Glutamatergic neuron (in vitro differentiated cells): ENCODE measurements at places on chromosomes 2 and 18.

DNA sequence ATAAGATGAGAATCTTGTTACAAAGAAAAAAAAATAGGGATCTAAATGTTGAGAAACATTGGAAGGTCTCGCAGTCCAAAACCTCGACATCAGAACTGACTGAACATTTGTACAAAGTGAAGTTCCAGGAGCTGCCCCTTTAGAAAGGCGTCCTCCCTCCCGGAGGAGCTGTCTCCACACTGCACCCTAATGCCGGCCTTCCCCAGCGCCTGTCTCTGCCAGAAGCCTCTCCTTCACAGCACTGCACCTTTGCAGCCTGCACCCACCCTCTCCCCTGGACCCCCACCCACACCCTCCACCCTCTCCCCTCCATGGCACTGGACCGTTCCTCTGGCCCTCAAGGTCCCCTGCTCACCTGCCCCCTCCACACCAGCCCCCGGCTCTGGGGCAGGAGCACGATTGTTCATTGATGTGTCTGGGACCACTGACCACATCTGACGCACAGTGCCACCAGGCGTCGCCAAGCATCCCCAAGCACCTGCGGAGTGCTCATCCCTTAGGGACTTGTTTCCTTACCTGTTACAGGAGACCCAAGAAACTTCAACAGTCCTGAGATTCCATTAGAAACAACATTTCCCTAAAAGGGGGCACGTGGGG, 90.3 kb upstream of the SNTG2 start:
- DNase-seq, result no peak

GRCh38 chr2:212488611-212489010, 50.0 kb downstream of the ERBB4 start:
- DNase-seq, result no peak

- no peak for DNase-seq
Observed at GRCh38 chr2:161090411-161090810, 69.8 kb upstream of the TANK start.

DNA sequence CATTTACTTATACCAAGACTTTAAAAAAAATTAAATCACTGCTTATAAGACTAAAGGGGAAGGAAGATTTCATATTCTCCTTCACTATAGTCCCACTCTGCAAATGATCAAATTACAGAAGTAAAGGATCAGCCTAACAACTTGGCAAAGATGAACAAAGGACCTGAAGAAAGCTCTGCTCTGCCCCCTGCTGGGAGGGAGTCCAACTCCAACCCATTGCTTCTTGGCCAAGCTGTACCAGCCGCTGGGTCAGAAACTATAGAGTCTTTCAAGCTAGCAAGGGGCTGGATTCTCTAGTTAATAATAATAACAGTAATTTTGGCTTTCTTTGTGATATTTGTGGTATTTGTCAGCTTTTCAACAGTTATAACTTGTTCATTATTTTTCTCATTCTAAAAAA, 927.0 kb upstream of the CRIM1 start:
- peak; percentile 74 for DNase-seq

DNA sequence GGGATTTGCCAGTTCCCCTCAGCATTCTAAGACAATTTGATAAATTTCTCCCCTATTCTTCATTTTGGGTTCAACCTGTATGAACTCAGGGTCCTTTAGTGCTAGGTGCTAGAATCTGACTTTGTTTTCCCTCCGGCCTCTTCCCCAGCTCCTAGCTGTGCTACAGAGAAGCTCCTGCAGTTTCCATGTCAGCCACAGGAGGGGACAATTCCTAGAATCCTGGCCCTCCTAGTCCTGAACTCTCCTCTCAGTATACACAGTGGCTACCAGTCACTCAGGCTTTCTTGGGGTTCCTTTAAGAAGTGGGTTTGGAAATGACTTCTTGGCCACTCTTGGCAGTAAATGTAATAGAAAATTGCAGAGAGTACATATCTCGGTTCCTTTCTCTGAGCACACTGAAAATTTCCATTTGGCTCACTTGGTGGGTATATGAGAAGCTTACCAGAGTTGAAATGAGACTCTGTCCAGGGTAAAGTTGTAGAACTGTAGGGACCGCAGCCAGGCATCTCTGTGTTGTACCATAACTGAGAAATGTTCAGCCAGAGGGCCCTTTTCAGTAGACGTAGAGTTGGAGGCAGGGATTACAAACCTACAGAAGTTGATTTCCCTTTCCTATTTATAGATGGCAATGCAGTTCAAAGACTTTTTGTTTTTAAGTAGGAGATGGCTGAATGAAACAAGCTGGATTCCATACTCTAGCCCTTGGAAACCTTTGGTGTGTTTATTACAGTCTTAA, 5.0 kb upstream of the CHST10 start:
- peak; percentile 71 for DNase-seq

DNA sequence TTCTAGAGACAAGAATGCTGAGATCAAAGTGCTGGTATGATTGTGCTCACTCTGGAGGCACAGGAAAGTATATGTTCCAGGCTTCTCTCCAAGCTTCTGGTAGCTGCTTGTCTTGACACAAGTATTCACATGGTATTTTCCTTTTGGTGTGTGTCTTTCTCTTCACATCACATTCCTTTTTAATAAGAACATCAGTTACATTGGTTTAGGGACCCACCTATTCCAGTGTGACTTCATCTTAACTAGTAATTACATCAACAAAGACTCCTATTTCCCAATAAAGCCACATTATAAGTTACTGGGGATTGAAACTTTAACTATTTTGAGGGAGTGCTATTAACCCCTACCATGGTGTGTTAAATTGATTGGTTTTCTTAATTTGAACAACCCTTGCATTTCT, 119.1 kb downstream of the FSIP2 start:
- no peak for DNase-seq

GRCh38 chr2:217269701-217270484, 410.0 kb upstream of the TNP1 start:
- DNase-seq, result no peak

- no peak for DNase-seq
Observed at GRCh38 chr2:102206666-102207341, 20.0 kb downstream of the IL1RL2 start.

GRCh38 chr2:235754357-235755207, 260.7 kb downstream of the AGAP1 start:
- DNase-seq, result no peak

GRCh38 chr18:67483952-67484351, 32.6 kb downstream of the DSEL start:
- no peak for DNase-seq

- DNase-seq, result no peak
Observed at GRCh38 chr18:54479365-54479764, 111.7 kb upstream of the DYNAP start.

- no peak for DNase-seq
Observed at GRCh38 chr2:54602736-54603322, 120.6 kb upstream of the EML6 start.

DNA sequence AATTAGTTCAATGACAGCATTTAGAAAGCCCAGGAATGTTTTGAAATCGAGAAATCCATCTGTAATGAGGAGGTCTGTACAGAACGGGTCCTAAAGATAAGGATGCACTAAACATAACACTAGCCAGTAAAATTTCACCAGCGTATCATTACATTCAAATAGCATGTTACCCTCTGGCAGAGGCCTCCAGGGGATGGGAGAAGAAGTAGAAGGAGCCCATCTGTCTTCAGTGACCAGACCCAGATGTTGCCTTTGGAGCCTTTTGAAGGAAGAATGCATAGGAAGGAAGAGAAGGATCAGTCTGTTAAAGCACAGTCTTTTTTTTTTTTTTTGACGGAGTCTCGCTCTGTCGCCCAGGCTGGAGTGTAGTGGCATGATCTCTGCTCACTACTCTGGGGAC, 86.1 kb upstream of the BCL2L11 start:
- no peak for DNase-seq

- DNase-seq, result no peak
Observed at GRCh38 chr2:84474176-84474575, 15.1 kb upstream of the SUCLG1 start.

DNA sequence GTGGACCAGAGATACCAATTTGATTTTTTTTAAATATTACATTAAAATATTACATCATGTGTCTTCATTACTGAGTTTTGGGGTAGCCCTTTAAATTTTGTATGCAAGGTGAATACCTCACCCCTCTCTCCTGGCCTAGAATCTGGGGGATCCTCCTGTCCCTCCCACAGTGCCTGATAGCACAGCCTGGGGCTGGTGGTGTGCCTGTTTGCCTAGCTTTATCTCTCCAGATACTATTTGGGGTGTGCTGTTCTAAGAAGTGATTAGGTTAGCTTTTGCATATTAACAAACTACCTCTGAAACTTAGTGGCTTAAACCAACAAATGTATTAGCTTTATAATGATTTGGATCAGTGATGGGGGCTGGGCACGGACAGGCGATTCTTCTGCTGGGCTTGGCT, 20.7 kb upstream of the B3GNT7 start:
- no peak for DNase-seq

DNA sequence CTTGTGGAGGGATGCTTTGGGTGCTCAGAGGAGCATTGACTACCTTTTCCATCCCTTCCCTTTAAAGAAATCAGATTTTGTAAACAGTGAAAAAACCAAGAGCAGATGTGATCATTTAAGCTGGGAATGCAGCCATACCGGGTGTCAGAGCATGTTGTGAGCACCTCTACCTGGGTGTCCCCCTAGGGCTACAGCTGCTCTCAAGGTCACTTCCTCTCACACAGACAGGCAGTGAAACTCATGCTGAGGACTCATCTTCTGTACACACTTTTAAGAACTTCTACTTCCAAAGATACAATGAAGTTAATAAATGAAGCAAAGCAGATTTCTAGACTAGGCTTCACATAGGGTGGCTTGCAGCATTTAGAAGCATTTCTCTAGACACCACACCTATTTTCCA, 48.4 kb upstream of the FRZB start:
- no peak for DNase-seq

GRCh38 chr2:8966123-8966908, 37.2 kb downstream of the MBOAT2 start:
- no peak for DNase-seq

DNA sequence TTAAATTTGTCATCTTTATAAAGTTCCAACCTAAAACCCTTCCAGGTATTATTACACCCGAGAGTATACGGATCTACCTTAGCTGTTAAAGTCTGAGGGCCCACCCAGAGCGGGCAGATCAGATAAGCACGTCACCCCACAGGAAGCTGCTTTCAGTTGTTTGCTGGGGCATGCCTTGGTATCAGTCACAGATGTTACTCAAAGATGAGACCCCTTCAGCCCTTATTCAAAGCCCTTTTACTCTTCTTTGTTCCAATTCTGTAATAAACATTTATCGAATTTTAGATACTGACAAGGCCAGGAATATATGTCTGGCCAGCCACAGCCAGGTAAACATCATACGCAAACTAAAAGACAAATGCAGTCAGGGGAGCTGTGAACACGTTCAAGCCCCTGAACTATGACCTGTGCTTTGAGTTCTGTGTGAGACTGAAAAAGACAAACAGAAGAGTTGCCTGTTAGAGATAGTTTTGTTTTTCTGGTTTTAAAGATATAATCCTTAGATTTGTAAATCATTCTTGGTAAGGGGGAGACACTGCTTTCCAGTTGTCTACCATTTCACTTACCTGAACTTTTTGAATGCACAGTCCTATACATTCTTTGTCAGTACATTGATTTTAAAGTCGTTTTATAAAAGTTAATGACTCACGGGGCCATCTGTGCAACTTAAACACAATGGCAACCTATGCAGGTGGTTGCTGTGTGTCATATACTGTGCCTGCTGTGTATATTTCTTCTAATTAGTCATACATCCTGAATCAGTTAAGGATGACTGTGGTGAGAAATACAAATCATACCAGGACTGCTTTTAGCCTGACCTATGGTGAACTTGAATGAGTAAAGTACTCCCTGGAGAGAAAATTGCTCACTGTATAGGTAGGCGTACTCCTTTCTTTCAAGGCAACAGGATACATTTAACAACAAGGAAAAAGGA, 100.5 kb upstream of the ITPRID2 start:
- DNase-seq, result no peak

DNA sequence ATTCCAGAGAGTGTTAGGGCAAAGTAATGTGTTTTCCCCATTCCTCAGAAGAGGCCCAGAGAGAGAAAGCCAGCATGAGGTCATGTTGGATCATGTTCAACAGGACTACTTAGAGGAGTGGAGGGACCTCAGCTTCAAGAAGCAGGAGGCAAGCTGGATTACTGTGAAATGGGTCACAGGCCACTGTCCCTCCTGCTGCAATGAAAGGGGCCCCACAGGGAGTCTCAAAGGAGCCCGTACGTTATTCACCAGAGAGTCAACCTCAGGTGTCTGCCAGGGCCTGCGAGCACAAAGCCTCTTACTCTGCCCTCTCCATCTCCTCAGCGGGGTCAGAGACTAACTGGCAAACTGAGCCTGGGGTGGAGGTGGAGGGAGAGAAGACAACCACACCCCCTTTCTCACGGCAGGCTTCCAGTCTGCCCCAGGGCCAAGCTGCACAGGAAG, 27.2 kb upstream of the ACYP2 start:
- DNase-seq, result no peak

DNA sequence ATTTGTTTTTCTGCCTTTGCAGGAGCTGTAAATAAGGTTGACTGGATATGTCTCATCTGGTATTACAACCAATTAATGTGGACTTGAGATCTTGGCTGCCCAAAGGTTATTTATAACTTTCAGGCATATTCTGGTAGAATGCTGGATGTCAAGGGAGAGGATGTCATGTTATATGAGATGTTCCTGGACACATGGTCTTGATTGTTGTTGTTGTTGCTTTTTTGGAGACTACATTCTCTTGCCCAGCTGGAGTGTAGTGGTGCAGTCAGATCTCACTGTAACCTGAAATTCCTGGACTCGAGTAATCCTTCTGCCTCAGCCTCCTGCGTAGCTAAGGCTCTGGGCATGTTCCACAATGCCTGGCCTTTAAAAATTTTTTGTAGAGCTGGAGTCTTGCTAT, 83.3 kb downstream of the LCLAT1 start:
- no peak for DNase-seq

GRCh38 chr2:184357033-184357432, 241.3 kb upstream of the ZNF804A start:
- DNase-seq, result no peak

DNA sequence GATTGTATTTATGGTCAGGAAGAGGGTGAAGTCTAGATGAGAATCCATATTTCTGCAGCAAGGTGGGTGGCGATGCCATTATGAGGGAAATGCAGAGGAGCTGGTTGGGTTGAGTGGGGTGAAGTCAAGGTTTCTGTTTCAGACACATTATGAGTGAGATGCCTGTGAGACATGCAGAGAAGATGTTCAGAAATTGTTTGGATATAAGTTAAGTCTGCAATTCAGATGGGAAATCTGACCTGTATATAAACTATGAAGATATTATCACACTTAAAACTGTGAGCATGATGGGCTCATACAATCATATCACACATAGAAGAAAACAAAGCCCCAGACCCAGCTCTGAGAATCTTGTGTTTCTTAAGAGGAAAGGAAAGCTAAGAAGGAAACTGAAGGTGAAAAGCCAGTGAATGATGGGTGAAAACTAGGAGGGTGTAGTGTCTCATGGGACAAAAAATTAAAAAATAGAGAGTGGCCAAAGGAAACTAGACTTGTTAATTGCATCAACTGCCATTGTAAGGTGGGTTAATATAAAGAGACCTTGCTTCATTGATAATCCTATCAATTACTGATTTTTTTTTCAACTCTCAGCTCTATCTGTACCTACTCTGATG, 14.2 kb downstream of the GALNT5 start:
- DNase-seq, result no peak
